ENCODE measurements at places on chromosomes 16 and 17. TPM values are rescaled to one million over a fixed set of nuclear protein-coding genes. Genes with fewer than 3 reads are reported as not detected.

The CHST6 gene
- 0.17 TPM for total RNA-seq

The SLC13A2 gene
- 0.25 TPM for total RNA-seq

The GINS2 gene
- total RNA-seq: 9.3 TPM

The KRT25 gene
- total RNA-seq: not detected

The GPR142 gene
- total RNA-seq: 0.08 TPM

Data from liver (tissue), 10 donors.